ENCODE measurements at places on chromosomes 12 and 14. TPM values are rescaled to one million over a fixed set of nuclear protein-coding genes. Genes with fewer than 3 reads are reported as not detected.

GRCh38 chr12:50927766-50928224, 24.5 kb upstream of the HIGD1C start:
- no peak for DNase-seq
- peak overlapping the region; percentile 74 for H3K4me3 ChIP-seq
- peak overlapping the region; percentile 71 for H3K27ac ChIP-seq
- H3K4me1 ChIP-seq, result peaks cover 13% of the 10 kb centered on the region
- peaks cover 8% of the 10 kb centered on the region for H3K36me3 ChIP-seq

DNA sequence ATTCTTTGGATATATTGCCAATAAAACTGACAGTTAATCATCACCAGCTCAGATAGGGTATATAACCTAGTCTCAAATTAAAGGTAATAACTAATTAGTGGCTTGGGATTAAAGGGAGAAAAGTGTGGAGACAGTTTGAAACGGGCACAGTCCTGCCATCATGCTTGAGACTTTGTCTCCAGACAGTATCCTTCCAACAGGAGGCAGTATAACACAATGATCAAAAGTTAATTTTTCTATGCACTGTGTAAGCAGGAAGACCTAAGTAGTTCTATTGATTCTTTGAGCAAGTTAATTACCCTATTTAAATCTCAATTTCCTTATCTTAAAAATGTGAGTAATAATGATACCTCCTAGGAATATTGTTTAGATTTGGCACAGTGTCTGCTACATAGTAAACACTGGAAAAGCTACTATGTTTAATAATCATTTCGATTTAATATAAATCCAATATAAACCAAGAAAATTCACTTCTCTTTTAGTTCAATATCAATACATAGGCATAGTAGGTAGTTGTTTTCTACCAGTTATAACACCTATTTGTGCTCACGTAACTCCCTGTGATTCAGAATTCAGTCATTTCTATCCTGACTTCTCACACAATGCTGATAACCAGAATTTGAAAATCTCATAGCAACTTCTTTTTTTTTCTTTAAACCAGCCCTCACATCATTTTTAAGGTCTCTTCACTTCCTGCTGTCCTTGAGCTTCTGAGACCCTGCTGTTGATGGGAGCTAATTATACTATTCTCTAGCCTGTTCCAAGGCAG, 53.7 kb downstream of the GALNT4 start:
- H3K36me3 ChIP-seq, result no peaks in the 10 kb centered on the region
- no peaks in the 10 kb centered on the region for H3K27me3 ChIP-seq
- H3K4me3 ChIP-seq, result no peak overlapping the region
- no peaks in the 10 kb centered on the region for H3K4me1 ChIP-seq
- H3K27ac ChIP-seq, result no peak overlapping the region
- DNase-seq, result peak; percentile 56

- no peak for DNase-seq
- H3K4me3 ChIP-seq, result no peak overlapping the region
- H3K27me3 ChIP-seq, result no peaks in the 10 kb centered on the region
- no peaks in the 10 kb centered on the region for H3K4me1 ChIP-seq
- no peak overlapping the region for H3K27ac ChIP-seq
Measured at GRCh38 chr12:70468741-70469140, 102.7 kb downstream of the KCNMB4 start.

DNA sequence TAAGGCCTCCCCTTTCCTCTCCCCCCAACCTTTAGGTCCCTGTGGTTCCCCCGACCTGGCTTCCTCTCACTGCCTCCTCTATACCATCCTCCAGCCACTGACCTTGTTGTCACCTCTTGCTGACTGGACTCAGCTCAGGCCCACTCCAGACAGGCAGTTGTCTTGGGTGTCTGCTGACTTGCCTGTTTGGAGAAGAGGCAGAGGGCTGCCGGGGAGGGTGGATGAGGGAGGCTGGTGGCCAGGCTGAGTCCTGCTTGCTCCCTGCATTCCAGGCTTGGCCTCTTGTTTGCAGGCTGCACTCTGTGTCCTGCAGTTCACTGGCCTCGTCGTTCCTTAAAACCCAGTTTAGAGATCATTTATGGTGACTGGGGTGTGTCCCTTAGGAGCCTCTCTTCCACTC, 31.0 kb upstream of the RD3L start:
- DNase-seq, result peak; percentile 2
- peaks cover 3% of the 10 kb centered on the region for H3K27me3 ChIP-seq
- H3K36me3 ChIP-seq, result no peaks in the 10 kb centered on the region
- H3K4me3 ChIP-seq, result no peak overlapping the region

Gene CLEC12A
- total RNA-seq, result 0.13 TPM

Gene MRPS35
- 53.2 TPM for total RNA-seq

Gene TROAP
- 6.9 TPM for total RNA-seq

Gene TSHR
- 0.31 TPM for total RNA-seq

Gene ABHD12B
- total RNA-seq, result not detected
